ENCODE measurements at places on chromosomes 2 and 18.

GRCh38 chr2:7523481-7524120, 606.4 kb downstream of the RNF144A start:
- no peak for DNase-seq

- DNase-seq = no peak
Observed at GRCh38 chr18:63409301-63409700, 13.0 kb downstream of the VPS4B start.

DNA sequence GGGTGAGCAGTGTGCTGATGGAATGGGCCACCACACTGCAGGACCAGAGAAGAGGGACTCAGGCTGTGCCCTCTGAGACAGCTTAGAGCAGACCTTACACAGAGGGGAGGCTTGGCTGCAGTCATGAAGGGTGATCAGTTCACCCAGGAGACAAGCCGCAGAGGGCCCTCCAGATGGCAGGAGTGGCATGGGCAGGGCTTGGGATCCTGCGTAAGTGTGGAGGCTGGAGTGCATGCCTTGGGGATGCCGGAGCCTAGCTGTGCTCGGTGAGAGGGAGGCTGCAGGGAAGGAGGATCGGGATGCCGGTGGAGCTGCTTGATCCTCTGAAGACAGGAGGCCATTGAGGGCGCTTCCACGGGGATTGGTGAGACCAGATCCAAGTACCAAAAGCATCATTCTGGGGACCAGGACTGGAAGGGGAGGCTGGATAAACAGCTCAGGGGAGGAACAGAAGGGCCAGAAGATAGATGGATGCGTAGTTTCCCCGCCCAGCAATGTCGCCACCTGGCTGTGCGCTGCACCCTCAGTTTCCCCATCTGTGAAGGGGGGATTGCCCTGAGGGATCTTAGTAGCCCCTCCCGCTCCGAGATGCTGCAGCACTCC, 163.4 kb downstream of the INHBB start:
- no peak for DNase-seq

- DNase-seq = no peak
Observed at GRCh38 chr2:151292141-151292540, 2.7 kb upstream of the NMI start.

DNA sequence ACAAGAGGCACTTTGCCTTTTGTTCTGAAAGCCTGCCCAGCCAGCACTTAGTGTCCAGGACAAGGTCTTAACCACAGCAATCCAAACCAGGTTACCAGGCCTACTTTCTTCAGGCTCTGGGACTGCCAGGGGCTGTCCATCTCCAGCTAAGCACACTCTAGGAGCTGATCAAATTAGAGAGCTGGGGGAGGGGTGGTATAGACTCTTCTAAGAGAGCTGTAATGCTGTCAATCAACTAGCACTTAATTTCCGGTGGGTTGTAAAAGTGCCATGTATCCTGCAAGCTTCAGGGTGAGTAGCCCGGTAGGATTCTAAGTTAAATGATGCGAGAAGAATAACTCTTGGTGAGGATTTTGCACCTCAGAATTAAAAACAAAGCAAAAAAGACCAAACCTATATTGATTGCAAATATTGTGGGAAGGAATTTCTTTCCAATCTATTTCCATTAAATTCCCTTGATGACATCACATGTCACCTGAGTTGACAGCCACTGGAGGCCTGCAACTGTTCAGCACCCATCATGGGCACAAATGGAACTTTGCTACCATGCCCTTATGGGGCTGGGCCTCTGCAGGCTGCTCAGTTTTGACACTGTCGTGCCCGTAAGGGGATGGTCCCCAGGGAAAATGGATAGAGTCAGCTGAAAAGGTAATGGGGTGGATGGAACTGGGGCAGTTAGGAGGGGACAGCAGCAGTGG, 8.7 kb upstream of the COX7A2L start:
- DNase-seq = peak; percentile 61

DNA sequence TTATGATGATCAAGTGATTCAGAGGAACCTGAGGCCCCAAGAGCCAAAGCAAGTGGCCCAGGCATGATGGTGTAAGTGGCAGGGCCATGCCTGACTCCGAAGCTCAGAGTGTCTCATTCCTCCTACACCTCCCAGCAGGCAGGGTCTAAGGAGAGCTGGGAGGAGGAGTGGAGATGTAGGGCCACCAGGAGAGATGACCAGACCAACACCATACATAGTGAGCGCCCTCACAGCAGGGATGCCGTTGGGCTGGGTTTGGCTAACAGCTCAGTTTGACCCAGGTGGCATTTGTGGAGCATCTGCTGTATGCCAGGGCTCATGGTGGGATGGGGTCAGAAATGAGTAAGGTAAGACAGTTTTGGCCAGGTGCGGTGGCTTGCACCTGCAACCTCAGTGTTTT, 80.7 kb downstream of the MARCO start:
- DNase-seq = no peak

DNA sequence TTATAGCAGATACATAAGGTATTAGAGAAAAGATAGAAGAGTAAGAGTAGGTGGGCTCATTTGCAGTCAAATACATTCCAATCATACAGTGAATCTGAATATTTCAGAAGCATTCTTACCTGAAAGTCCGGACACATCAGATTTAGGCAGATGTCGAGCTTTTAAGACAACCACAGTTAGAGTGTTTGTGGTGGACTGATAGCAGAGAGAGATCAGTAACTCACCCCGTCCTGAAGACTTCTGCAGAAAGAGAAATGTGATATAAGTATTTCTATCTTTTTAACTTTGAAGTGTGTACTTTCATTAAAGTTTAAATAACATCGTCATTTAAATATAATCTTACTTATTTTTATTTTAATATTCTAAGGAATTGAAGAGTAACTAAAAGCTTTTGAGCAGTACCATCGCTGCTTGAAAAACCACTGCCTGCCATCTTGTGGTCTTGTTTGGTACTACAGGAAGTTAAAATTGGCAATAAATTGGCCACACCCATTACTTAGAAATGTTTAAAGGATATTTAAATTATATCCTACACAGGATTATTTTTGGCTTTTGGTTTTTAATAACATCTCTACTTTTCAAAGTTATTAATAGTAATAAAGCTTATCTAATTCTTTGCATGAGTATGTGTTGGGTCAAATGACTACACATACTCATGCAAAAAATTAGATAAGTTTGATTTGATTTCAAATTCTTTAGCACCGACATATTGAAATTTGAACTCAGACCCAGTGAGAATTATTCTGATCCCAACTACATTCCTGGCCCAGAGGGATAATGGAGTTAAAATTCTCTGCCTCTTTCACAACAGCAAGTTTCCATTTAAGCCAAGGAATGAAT, 5.5 kb downstream of the SYT4 start:
- DNase-seq = peak; percentile 6

DNA sequence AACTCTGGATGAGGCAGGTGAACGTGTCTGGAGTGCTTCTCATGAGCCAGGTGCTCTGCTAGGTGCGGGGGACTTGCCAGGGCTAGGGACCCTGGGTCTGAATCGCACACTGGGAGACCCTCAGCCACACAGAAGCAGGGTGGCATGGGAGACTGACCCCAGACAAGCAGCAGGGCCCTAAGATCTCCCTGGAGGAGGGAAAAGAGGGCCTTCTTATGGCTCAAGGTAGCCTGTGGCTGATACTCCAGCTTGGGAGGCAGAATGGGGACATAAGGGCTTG, 12.8 kb upstream of the CIB4 start:
- DNase-seq = no peak

DNA sequence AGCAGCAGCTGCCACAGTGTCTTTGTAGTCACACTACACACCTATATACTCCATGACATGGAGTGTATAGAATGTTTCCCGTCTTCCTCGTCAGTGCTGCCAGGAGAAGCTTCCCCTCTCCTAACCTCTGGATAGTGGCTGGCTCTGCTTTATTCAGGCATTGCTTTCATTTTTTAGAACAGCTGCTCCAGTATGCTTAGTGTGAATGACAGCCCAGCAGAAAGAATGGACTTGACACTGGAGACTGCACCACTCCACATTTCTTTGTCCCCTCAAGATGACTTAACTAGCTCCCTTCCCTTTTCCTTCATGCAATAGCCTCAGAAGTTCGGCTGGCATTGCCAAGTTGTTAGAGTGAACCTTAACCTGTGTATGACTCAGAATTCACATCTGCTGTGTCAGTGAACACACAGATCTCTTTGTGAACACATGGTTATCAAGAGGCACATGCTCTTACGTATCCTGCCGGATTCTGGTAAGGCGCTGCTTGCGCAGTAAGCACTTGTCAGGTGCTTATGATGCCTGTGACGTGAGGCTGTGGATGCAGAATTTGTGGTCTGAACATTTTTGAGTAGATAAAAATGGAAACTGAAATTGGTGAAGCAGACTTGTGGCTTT, 73.9 kb downstream of the NEDD4L start:
- no peak for DNase-seq

- no peak for DNase-seq
Observed at GRCh38 chr2:31428001-31428418, 13.5 kb upstream of the XDH start.

GRCh38 chr18:11871501-11871900, 20.3 kb downstream of the CHMP1B start:
- DNase-seq = no peak

DNA sequence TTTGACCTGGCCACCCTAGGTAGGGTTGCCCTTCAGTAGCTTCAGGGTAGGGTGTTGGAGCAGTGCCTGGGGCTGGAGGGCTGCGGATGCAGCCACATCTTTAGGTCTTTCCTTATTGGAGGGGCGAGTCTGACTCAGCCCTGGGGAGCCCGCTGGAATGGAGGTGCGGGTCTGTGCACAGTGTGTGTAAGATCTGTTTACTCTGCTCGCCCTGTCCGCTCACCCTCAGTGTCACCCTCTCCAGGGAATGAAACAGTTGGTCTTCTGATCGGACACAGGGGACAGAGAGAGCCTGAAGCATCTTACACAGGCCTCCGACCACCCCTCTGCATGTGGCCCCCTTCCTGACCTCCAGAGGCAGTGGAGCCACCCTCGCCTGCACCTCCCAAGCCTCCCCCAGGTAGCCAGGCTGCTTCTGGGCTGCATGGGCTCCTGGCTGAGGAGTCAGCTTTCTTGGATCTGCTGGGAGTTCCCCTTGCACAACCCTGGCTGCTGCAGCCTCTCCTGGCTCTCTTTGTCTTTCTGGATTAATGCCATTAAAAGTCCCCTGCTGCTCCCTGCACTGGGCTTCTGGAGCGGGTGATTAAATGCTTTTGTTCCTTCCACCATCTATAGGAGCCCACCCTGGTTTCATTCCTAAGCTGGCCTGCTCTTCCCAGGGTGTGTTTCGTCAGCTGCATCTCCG, 82.6 kb downstream of the ASB1 start:
- no peak for DNase-seq

DNA sequence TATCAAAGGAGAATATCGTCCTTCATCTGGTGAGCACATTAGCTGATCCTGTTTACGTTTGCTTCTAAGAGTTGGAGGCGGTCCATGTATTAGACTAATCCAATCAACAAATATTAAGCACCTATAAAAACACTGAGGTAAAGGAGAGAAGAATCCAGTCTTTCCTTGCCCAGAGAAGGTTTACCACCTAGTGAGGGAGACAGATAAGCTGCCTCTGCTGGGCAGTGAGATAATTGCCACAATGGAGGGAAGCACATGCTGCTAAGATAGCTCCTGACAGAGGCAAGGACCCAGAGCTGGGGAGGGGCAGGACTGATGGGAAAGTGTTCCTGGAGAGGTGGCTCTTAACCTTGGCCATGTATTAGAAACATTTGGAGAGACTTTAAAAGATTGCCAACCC, 36.7 kb upstream of the ST8SIA5 start:
- DNase-seq = no peak

GRCh38 chr18:48891721-48892120, 59.0 kb downstream of the SMAD7 start:
- no peak for DNase-seq

DNA sequence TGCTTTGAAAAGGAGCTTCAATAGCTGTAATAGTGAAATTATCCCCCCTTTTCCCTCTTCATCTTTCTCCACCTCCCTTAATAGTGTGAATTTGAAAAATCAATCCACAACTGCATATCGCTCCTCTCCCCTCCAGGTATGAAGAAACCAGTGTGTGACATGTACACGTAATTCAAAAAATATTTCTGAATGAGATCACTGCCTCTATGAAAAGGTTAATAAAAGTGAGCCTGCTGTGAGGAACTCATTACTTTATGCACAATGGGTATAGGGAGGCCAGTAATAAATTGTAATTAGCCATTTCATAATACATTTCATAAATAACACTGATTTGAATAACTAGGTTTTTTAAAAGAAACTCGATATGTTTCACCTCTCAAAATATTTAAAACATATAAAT, 209.0 kb upstream of the KYNU start:
- DNase-seq = peak; percentile 14

DNA sequence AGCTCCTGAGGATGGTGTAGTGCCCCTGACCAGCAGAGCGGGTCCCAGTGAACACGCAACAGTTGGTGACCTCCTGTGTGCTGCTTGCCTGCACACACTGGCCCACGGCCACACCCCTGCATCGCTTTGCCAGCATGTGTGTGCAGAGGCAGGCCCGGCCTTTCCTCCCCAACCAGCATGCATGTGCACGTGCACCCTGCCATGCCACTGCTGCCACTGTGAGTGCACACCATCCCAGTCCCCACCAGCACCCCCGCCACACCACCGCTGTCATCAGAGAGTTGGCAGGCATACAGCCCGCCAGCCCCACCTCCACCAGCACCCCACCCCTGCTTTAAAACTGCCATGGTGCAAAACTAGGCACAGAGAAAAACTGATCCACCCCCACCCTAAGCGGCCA, 197.4 kb upstream of the SRD5A2 start:
- DNase-seq = no peak

DNA sequence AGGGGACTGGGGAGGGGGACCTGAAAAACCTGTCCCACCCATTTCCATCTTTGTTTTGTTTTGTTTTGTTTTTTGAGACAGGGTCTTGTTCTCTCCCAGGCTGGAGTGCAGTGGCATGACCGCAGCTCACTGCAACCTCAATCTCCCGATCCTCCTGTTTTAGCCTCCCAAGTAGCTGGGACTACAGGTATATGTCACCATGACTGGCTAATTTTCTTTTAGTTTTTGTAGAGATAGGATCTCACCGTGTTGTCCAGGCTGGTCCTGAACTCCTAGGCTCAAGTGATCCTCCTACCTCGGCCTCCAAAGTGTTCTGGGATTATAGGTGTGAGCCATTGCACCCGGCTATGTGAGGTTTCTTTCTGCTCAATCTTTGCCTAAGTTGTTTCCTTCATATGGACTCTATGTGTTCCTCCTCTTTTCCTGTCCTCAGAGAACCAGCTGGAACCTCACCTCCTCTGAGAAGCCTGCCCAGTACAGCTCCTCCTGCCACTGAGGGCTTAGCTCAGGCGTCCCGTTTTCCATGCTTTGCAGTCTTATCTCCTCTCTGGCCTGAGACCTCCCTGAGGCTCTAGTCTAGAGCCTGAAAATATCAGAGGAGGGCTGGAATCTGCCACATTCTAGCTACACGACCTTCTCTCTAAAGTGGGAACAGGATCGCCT, 74.8 kb downstream of the HS1BP3 start:
- no peak for DNase-seq
